Activated CD4-positive, alpha-beta T cell treated with anti-CD3 and anti-CD28 coated beads, Interleukin-2, amount 10 ng/mL, durations not matched to agents 7 days and 5 days (primary cell): ENCODE measurements at places on chromosomes 11 and 22.

DNA sequence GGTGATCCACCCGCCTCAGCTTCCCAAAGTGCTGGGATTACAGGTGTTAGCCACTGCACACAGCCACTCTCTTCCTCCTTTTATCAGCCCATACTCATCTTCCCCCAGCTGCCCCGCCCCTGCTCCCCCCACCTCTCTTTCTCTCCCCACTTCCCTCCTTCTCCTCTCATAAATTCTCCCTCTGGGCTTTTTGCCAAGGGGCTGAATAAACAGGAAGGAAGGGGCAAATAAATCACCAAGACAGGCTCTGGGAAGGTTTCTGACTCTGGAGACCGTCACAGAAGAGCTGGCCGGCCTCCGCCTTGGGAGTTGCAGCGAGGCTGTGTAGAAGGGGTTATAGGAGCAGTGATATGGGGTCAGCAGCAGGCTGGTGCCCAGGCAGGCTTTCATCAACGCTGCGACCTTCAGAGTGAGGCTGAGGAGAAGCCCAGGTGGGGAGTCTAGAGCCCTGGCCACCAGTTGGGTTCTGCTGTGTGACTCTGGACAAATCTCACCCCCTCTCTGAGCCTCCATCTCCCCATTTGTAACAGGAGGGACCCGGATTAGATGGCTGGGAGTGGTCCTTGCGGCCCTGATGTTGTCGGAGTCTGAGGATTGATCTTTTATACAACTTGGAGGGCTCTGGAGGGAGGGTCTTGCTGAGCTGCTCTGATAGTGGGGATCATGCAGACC is 62.6 kb upstream of the RASD2 start:
- no peak for DNase-seq

DNA sequence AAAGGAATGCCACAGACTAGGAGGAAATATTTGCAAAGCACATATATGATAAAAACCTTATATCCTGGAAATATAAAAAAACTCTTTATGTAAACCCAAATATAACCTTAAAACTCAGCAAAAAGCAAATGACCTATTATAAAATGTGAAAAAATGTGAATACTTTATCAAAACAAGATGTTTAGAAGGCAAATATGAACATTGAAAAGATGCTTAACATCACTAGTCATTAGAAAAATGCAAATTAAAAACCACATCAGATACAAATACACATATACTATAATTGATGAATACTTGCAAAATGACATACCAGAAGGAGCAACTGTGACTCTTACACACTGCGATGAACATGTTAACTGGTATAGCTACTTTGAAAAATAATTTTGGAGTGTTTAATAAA is 511.2 kb upstream of the LRRC4C start:
- DNase-seq: no peak

DNA sequence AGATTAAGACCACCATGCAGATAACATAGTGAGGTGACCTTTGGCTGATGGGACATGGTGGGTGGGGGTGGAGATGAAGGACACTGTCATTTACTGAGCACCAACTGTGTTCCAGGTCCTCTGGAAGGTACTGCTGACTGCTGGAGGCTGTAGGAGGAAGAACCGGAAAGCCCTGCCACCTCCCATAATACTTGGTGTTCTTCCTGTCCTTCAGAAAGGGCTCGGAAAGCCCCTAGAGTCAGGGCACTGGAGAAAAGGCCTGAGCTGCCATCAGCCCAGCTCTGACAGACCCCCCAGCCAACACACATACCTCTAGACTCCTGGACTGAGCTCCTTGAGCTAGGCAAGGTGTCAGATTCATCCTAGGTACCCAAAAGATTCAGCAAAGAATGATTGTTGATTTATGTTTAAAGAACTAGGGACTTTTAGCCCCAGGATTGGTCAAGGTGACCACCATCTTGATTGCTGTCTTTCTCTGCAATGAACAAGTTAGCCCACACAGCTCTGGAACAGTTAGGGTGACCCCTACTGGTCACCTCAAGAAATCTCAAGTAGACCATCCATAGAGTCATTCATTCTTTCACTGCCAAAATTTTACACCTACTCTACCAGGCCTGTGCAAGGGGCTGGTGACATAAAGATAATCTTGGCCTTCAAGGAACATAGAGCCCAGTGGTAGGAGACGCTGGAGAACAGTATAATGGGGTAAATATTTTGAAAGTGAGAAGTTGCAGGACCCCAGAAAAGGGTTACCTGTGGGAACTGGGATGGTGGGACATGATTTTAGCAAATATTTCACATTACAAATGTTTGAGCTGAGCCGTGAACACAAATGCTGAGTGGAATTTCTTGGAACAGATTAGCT is 39.4 kb downstream of the IRAG1 start:
- peak; percentile 53 for DNase-seq

- no peak for DNase-seq
Measured at GRCh38 chr11:45993531-45994001, 71.1 kb downstream of the LARGE2 start.

DNA sequence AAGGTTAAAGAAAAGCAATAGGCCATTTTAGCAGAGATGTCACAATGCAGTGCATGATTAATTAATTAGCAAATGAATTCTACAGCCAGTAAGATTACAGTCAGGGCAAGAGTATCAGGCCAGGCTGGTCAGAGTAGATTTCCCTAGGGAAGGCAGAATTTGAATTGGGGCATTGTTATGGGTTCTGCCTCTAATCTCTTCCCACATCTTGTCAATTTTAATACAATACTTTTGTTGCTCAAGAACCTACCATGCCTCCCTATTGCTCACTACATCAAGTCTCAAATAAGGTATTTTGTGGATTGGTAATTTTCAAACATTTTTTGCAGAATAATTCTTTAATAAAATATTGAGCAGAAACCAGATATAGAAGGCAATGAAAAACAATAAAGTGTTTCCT is 103.7 kb downstream of the CCDC81 start:
- DNase-seq: no peak

GRCh38 chr11:26749927-26750326 is 28.1 kb upstream of the SLC5A12 start:
- DNase-seq: no peak
